Astrocyte of the hippocampus (primary cell): ENCODE measurements at places on chromosomes 7 and 10.
A peak's percentile ranks its signal among the peaks of the same experiment; 100 is the strongest.

- DNase-seq = no peak
Observed at GRCh38 chr7:63028376-63029206, 970.1 kb upstream of the ZNF722 start.

GRCh38 chr10:29922892-29923291 is 136.5 kb downstream of the JCAD start:
- peak; percentile 79 for DNase-seq

DNA sequence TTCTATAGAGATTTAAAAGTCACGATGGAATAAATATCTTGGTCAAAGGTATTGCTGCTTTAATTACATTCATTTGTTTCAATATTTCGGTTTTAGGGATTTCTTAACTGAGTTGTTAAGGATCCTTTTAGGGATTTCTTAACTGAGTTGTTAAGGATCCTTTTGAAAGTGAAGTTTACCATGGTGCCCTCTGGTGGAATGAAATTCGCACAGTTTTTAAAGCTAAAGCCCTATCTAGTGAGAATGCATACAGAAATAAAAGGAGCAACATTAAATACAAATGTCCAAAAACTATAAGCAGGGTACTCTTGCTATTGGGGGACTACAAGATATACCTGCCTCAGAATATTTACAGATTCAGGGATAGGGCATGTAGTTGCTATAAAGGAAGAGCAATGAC is 193.7 kb downstream of the RNLS start:
- peak; percentile 76 for DNase-seq

DNA sequence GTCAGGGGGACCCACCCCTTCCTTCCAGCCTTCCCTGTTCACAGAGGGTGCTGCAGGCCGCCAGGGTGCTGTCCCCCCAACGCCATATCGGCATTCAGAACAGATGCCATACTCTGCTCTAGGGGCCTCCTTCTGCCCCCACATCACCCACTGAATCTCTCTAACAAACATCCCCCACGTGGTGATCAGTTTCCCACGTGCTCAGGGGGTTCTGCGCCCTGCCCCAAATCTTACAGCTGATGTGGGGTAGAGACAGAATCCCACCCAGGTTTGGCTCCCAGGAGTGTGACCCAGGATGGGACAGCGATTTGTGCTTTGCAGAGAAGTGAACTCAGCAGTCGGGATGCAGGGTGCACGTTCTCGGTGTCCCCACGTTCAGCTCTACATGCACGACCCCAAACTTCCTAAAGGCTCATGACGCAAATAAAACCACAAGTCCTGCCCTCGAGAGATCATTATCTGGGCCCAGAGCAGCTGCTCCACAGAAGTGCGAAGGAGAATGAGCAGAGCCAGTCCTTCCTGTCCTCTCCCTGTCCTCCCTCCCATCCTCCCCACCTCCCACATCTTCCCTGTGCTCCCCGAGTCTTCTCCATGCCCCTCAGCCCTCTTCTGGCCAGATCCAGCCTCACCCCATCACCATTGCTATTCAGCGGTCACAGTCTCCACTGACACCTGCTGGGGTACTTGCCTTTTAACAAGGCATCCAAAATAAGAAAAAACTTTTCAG is 423.4 kb downstream of the DNAJB6 start:
- no peak for DNase-seq

DNA sequence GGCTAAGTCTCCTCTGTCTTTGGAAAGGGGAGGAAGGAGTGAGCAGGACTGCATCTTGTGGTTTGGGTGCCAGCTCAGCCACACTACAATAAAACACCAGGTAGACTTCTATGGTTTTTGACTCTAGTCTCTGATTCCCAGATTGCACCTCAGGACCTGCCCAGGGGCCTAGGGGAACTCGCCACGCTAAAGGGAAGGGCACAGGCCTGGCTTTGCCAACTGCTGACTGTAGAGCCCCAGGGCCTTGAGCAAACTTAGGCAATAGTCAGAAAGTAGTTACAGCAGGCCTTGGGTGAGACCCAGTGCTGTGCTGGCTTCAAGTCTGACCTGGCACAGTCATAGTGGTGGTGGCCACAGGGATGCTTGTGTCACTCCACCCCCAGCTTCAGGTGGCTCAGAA is 24.2 kb upstream of the PRR15 start:
- DNase-seq = no peak

DNA sequence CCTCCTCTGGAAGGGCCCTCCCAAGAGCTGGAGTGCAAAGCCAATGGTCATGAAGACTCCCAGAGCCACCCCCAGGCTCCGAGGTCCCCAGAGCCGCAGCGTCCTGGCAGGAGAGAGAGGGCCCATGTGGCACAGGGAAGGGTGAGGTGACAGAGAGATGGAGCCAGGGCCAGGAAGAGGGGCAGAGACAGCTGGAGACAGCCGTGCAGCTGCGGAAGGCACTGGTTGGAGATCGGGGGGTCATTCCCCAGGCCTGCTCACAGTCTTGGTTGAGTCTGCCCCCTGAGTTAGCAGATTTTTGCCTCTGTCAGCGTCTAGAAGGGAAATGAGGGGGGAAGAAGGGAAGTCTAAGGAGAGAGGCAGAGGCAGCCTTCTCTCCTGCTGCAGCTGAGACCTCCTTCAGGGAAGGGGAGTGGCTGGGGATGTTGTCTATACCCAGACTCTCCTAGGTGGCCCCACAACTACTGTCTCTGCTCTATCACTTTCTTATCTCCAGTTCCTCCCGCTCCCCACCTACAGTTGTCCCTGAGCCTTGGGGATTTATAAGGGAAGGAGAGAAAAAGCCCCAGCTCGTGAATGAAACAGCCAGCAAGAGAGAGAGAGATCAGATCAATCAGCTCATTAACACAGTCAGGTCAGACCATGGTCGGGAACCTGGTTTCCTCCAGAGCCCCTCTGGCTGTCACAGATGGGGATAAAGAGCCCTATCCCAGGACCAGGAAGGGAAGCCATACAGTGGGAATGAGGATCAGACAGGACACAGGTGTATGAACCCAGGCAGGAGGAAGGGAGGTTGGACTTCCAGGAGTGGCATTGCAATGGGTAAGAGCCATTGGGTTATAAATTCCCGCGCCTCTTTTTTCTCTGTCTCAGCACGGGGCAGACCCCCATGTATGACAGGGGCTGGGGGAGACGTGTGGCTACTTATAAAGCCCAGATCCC is 1.2 kb downstream of the GAL3ST4 start:
- DNase-seq = no peak

DNA sequence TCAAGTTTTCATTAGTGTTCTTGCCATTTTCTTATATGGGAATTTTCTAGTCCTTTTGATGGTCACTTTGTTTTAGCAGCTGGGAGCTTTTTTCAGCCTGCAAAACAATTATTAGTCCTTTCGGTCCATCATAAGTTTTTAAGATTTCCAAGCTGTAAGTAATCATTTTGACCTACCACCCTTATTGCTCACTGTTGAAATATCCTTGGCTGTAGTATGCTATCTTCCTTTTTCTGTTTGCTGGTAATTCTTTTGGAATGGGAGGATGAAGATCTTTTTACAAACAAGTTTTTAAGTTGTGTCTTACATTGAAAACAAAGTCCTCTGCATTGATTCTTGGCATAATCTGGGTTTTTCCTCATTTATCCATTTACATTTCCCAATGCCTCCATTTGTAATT is 24.0 kb downstream of the BZW2 start:
- DNase-seq = no peak

- peak; percentile 2 for DNase-seq
Observed at GRCh38 chr7:72032934-72033333, 379.2 kb downstream of the CALN1 start.

DNA sequence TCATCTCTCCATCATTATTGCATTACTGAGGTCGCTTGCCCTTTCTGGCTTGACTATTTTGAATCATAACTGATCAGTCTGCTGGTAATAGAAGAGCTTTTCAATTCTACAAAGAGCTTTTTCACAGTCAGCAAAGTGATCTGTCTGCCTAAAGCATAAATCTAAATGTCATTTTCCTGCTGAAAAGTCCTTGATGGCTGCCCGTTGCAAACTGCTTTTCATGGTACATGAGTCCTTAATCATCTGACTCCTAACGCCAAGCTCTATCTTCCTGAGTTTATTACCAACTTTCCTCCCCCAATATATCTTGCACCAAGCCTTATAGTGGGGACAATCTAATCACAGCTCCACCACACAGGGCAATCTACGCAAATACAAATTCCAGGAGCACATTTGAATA is 39.8 kb downstream of the THSD7A start:
- no peak for DNase-seq

GRCh38 chr7:158733775-158734494 is 29.3 kb upstream of the NCAPG2 start:
- no peak for DNase-seq

DNA sequence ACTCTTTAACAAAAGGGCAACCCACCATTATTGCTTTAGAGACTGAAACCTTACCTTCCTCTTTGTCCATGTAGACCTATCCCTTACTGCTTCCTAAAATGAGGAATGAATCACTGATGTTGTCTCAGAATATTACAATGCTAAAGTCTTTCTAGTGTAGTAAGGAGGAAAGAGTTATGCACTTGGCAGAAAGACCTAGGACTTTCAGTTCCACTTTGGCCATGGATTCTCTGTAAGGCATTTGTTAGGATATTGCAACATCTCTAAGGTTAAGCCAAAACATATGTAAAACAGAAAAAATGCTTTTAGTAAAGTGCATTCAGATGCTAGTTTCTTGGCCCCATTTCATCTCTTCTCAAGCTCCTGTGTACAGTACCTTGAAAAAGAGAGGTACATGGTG is 230.9 kb downstream of the PARD3 start:
- peak; percentile 45 for DNase-seq

DNA sequence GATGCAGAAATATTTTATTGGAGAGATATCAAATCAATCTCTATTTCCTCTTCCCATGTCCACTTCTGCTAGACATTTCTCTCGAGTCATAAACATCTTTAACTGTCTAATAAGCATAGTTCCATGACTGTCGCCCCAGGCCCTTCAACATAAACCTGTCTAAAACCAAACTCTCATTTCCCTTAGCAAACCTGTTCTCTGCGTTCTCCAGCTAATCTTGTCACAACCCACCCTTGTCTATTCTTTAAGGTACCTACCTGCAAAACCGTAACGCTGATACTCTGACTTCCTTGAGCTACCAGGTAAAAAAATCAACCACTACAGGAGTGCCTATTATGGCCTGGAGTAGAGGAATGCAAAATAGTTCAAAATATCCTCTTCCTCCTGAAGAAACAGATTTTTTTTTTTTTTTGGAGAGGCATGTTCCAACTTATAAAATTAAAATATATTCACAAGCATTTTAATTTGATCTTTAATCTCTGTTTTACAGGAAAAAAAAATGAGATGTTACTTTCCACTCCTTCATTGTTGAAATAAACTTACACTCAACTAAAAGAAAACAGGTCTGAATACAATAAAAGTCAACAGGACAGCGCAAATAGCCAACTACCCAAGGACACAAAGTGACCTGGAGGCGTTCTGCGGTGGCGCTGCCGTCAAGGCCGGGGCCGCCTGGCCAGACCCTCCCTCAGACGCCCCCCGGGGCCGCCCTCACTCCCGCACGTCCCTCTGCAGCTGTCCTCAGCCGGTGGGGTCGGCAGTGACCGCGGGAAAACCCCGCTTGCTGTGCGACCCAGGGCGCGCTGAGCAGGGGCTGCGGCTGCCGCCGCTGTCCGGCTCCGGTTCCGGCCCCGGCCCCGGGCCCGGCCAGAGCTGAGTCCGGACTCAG is 765 bp downstream of the SLC25A40 start:
- DNase-seq = no peak

DNA sequence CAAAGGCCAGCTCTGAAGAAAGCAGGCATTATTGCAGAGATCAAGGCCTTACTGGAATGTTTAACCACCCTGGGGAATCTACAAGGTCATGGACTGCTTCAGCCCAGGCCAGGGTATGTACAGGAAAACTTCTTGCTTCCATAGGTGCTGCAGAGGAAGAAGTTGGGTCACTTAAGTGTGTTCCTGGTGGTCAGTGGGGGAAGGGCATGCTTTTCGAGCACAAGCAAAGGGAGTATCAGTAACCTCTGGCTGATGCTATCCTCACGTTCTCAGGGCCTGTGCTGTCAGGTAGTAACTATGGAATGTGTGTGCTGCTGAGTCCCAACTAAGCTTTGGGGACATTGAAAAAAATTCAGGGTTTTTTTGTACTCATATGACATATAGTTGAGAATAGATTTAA is 234.0 kb upstream of the SP4 start:
- no peak for DNase-seq

- no peak for DNase-seq
Observed at GRCh38 chr7:47303695-47304453, 278.0 kb downstream of the TNS3 start.

DNA sequence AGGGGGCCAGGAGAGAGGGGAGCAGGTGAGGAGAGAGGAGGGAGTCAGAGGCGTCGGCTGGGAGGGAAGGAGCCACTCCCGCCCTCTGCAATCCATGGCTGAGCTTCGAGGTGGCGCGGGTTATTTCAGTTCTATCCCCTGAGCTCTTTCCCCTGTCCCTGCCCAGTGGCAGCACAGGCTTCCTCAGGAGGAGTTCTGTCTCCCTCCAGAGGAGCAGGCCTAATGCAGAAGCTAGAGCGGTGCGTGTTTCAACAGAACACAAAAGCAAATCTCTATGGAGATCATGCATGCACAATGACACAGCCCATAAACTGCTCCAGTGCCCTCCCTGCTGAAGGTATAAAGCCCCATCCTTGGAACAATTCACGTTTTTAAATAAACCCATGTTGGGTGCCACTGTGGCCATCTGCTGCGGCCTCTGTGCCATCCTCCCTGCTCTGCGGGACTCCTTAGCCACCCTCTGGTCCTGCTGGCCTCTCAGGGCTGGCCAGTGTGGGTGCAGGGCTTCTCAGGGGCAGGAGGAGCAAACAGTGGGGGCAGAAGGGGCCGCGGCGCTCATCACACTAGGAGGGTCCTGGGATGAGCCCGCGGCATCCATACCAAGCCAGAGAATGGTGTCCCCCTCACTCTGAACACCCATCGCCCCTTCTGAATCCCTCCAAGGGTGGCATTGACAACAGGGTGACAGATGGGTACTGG is 192.6 kb upstream of the LYZL2 start:
- no peak for DNase-seq

GRCh38 chr10:117653170-117653515 is 110.6 kb downstream of the EMX2 start:
- peak; percentile 95 for DNase-seq

- DNase-seq = no peak
Observed at GRCh38 chr7:21603972-21604749, 61.3 kb downstream of the DNAH11 start.

DNA sequence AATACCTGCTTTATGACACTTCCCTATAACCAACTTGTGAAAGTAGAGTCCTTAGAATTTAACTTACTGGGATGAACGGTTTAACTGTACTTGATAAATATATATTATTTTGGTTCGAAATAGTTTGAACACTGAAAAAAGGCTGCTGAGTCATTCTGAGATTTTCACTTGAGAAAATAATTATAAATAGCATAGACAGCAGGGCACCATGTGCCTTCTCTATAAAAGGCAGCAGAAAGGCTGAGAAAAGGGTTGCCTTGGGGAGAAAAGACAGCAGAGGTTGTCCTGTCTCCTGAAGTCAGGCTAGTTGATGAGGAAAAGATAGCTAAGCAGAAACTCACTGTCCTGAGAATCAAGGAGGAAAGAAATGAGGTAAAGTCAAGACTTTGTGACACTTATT is 92.4 kb downstream of the CTTNBP2 start:
- DNase-seq = peak; percentile 19

- DNase-seq = no peak
Observed at GRCh38 chr7:103132995-103133688, 15.8 kb downstream of the NAPEPLD start.
